ENCODE measurements at places on chromosomes 5 and 9.

DNA sequence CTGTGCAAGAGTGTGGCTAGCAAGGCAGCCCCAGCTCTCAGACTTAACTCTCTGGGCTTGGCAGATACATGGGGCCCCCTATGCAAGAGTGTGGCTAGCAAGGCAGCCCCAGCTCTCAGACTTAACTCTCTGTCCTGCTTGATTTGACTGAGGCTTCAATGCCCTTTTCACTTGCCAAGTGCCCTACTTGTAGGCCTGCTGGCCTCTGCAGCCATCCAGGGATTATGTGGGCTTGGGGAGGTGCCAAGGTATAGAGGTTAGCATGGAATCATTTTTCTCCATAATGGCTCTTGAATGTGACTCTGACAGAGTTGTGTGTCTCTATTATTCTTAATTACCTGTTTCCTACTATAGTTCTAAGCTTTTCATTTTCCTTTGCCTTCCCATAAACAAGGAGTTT is 115.5 kb upstream of the RUSC2 start:
- no peak for DNase-seq

GRCh38 chr5:66343370-66344071 is 199.4 kb downstream of the SREK1 start:
- no peak for DNase-seq

- DNase-seq = no peak
These were observed 65.7 kb upstream of the TNFAIP8 start for GRCh38 chr5:119290161-119290569.

GRCh38 chr5:117084067-117084466 is 509.4 kb upstream of the SEMA6A start:
- DNase-seq = no peak

DNA sequence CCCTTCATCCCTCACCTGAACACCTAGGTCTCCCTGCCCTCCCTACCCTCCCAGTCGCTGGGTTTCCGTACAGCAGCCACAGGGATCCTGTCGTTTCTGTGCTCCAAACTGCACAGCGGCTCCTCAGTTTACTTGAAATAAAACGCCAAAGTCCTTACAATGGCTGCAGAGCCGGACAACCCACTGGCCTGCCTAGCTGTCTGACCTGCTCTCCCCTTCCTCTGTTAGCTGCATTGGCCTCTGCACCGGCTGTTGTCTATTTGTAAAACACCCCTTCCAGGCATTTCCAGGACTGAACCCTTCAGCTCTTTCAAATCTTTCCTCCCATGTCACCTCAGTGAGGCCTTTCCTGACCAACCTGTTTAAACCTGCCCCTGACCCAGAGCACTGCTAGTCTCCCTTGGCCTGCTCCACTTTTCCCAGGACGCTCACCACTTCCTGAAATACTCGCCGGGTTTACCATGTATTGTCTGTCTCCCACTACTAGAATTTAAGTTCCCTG is 9.1 kb upstream of the MGAT1 start:
- no peak for DNase-seq

DNA sequence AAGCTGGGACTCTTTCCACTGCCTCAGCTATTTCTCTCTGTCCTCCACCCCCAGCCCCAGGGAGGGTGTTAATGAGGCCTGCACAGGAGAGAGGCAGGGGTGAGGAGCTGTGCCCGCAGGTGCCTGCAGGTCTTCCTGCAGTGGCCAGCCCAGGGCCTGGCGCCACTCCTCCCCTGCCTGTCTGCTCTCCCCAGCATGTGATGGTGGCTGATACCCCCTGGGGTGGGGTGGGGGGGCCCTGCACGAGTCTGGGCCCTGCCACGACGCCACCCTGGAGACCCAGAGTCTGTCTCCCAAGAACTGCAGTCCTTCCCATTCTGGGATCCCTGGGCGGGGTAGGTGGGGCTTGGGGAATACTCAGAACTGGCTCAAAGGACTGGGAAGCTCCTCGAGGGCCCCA is 166.4 kb upstream of the SMIM23 start:
- no peak for DNase-seq

GRCh38 chr9:127162046-127162863 is 39.8 kb upstream of the ANGPTL2 start:
- DNase-seq = no peak

DNA sequence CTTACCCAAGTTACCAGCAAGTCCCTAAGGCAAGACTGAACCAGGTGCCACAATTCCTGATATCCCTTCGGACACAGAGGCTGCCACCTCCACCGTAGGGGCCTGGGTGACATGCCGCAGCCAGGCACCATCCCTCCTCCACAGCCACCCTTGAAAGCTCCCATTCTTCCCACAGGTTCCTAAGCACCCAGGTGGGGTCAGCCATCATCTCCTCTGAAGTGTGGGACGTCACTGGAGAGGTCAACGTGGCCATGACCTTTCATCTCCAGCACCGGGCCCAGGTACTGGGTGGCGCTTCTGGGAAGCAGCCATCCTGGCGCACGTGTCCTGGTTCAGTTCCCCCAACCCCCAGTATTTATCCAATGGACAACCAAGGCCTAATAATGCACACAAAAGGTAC is 8.2 kb downstream of the ADGRD2 start:
- no peak for DNase-seq

DNA sequence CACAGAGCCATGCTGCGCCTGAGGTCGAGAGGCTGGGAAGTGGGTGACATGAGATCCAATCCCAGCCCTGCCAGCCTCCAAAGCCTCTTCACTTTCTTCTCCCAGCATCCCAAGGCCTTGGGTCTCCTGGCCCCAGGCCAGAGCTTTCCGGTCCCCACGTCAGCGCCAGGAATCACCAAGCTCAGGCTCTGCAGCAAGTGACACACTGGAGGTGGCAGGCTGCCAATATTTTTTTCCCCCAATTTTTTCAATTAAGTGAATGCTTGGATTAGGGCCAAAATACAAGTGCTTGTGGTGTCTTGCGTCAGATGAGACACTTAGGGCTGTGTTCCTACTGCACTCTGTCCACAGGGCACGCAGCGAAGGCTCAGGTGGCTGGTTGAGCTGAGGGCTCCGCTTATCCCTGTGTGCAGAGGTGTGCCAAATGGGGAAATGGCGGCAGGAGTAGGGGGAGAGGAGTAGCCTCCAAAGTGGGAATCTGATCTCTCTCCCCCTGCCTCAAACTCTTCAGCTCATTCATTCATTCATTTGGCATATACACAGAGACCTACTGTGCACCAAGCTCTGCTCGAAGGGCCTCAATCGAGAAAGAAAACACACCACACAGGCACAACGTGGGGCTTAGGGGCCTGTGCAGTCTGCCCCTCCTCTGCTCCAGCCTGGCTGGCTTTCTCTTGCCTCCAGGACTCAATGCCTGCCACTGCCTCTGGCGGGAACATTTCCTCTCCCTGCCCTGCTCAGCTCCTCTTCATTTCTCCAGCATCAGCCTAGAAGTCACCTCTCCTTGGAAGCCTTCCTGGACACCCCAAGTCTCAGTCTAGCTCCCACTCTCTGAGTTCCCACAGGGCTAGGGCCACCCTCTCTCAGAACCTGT is 16.6 kb downstream of the SH3PXD2B start:
- no peak for DNase-seq

- DNase-seq = no peak
These were observed 9.3 kb downstream of the ZNF622 start for GRCh38 chr5:16456103-16456832.

GRCh38 chr9:131707733-131708157 is 32.1 kb downstream of the RAPGEF1 start:
- no peak for DNase-seq

DNA sequence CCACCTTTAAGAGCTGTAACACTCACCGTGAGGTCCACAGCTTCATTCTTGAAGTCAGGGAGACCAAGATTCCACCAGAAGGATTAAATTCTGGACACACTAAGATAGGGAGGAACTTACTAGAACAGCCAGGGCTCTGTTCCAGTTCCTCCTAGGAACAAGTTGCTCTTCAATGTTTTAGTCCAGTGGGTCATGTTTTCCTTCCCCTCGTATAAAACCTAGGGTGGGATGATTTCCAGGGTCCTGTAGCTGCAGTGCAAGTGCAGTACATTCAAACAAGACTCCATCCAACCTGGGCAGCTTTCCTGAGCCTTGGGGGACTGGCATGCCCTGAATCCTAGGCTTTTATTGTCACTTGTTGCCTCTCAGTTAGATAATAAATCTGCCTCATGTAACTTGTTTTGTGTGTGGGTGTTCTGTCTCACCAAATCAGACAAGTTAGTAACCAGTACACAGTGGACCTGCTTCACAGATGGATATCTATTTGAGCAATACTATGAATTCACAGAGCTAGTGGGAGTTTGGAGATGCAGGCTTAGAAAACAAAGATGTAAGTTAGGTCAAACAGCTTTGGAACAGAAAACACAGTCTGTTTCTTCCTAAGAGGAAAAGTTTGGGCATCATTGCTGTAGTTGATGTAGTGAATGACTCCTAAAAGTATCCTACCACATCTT is 405.6 kb downstream of the GABRG2 start:
- DNase-seq = no peak

DNA sequence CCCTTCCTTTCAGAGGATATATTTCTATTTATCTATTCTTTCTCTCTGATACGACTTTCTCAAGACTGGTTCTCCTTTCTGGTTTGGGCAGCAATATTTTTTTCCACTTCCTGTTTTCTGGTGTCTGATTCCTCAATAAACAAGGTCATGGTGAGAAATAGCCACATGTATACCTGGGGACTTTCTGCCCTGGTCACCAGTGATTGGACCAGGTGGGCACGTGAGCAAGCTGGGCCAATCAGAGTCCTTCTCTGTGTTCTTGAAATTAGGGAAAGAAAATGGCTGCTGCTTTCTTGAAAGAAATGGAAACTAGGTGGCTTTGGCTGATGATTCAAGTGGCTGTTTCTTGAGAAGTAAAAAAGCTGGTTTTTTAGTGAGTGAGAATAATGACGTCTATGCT is 18.4 kb upstream of the GSN start:
- no peak for DNase-seq

DNA sequence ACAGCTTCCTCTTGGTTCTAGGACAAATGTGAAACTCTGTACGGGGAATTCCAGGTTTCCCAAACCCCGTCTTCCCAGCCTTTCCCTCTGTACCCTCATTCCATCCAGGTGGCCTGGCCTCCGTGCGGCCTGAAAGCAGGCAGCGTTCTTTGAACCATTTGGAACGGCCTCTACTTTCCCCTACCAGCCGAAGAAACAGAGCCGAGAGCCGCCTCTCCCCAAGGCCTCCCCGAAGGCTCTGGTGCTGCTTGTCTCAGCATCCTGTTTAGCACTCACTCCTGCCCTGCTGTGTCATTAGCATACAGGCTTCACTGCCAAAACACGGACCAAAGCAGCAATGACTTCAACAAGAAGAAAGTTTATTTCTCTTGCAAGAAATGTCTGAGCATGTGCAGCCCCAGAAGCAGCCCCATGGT is 137.7 kb downstream of the HSD17B3 start:
- no peak for DNase-seq

- no peak for DNase-seq
These were observed 60.4 kb downstream of the GHR start for GRCh38 chr5:42483472-42484154.

GRCh38 chr5:35214051-35214450 is 16.2 kb downstream of the PRLR start:
- no peak for DNase-seq

- no peak for DNase-seq
These were observed 116.6 kb upstream of the GAS1 start for GRCh38 chr9:87063871-87064270.

DNA sequence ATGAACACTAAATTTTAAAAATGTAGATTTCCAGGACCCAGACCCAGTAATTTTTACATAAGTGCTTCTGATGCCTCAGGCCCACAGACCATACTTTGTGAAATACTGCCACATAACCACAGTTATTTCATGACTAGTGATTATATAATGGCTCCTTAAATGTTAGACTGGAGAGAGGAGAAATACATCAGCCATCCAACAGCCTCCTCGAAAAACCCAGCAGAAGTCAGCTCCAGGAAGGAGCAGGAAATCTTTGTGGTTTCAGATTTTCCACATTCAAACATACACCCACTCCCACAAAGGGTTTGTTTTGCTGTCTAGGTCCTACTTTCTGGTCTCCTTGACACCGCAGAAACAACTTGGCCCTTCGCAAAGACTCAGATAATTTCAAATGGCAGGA is 455.2 kb downstream of the DTWD2 start:
- DNase-seq = no peak

- no peak for DNase-seq
These were observed 17.8 kb downstream of the EEIG1 start for GRCh38 chr9:127963041-127963358.

GRCh38 chr9:100597236-100597635 is 19.4 kb downstream of the CAVIN4 start:
- DNase-seq = no peak

DNA sequence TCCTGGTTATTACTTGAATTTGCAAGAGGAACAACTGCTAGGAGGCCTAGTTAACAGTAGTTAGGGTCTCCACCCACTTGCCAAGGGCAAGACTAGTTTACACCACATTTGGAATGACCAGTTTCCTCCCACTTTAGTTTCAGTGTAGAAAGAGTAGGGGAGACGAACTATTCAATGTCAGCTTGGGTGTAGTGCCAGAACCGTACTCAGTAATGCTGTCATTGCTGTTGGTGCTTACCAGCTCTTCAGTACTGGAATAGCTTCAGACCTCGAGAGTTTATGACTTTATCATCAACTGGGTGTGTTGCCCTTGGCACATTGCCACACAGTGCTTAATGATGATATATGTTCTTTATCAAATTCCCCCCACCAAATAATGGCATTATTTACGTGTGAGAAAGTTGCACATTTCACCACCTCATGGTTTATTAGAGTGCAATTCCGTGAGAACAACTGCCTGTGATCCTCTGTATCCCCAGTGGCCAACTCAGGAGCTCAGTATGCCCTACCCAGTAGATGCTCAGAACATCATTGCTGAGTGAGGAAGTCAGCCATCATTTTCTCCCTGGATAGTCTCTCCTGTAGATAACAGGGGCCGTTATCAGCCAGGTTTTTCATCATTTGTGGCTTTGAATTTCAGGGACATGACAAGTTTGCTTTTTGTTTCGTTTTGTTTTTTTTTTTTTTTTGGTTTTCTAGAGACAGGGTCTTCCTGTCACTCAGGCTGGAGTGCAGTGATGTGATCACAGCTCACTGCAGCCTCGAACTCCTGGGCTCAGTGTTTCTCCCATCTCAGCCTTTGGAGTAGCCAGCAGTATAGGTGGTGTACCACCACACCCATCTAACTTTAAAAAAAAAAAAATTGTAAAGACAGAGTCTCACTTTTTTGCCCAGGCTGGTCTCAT is 67.3 kb downstream of the DOCK8 start:
- no peak for DNase-seq

DNA sequence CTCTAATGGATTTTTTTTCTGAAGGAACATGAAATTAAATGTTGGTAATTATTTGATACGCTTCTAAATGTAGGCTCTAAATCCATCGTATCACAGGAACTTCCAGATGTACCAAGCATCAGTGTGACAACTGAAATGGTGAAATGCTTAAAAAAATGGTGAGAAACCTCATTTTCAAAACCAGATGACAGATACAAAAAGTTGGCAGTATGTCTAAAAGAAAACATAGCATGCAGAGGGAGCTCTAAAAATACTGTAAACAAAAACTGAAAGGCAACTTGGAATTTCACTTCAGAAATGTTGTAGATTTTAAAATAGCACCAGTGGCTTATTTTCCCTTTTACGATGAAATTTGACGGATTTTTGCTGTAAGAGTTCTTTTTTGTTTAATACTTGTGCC is 1043.6 kb upstream of the WWC1 start:
- no peak for DNase-seq

- no peak for DNase-seq
These were observed 84.2 kb upstream of the PCSK1 start for GRCh38 chr5:96517295-96517694.

All from stimulated activated CD4-positive, alpha-beta T cell treated with anti-CD3 and anti-CD28 coated beads, Interleukin-15, amount 100 ng/mL, for 1 hour (primary cell).